ENCODE measurements at places on chromosomes 6 and 20.

DNA sequence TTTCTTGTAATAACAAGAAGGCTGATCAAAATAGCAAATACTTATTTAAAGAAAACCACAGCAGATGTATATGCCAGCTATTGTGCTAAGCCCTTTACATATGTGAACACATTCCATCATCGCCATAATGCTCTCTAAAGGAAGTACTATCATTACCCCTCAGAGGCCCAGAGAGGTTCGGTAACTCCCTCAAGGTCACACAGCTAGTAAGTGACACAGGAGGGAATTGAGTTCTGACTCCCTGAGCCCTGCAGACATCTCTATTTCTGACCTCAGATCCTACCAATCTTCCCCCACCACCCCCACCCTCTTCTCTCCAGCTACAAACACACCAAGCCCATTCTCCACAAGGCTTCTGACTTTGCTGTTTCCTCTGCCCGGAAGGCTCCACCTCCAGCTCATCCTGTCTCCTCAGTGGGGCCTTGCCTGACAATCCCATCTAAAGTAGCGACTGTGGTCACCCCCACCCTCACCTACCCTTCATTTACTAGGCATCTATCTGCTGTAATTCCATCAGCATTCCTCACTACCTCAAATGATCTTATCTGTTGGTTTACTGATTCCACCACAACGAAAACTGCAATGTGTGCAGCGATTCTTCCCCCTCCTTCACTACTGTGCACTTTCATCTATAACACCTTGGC, 234.5 kb downstream of the LRFN2 start:
- DNase-seq: no peak

GRCh38 chr6:82607998-82608725, 244.5 kb downstream of the TPBG start:
- no peak for DNase-seq

- DNase-seq: no peak
Measured at GRCh38 chr6:168703990-168704389, 263.0 kb downstream of the SMOC2 start.

- DNase-seq: no peak
Measured at GRCh38 chr6:151847064-151847463, 39.6 kb downstream of the ESR1 start.

DNA sequence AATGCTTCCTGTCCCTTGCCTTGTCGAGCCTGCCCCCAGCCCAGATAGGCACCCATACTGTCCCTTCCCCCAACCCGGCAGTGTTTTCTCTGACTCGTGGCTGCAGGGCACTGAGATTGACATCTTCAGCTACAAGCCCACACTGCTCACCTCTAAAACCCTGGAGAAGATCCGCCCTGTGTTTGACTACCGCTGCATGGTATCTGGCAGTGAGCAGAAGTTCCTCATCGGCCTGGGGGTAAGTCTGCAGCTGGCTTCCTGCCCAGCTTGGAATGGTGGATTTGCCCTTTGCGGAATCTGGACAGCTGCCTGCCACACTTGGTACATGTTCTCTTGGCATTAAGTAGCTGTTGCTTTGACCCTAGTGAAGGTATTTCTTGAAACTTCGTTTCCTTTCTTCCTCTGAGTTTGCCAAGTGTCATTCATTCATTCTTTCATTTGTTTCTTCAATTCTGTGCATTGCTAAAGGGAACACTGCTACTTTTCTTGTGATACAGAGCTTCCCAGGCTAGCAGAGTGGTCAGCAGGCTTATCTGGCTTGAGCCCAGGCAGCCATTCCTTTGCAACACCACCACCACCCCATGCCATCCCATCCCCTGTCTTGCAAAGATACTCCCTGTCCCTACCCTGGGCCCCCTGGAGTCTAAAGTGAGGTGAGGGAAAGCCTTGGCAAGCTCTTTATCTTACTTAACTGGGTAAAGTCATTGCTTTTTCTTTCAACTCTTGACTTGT, 26.2 kb downstream of the CCDC167 start:
- no peak for DNase-seq

DNA sequence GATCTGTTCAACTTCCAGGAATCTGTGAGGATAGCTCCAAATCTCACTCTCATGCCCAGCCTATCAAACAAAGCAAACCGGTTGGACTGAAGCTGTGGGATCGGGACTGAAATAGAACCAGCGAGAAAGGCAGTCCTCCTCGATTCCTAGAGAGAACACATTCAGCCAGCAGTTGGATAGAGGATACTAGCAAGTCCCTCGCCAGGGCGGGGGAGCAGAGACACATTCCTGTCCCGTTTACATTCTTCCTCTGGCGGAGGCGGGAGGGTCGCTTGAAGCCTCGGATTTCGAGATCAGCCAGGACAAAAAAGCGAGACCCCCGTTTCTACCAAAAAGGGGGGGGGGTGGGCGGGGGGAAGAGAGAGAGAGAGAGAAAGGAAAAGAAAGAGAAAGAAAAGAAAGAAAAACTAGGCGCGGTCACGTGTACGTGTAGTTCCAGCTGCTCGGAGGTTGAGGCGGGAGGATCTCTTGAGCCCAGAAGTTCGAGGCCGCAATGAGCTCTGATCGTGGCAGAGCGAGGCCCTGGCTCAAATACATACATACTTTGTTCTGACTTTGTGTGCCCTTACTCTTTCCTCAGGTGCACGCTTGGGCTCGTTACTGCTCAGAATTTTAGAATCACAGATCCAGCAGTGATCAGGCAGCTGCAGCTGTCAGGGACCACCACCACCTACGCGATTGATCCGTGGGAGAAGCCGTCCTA, 19.5 kb downstream of the ZNF311 start:
- no peak for DNase-seq

DNA sequence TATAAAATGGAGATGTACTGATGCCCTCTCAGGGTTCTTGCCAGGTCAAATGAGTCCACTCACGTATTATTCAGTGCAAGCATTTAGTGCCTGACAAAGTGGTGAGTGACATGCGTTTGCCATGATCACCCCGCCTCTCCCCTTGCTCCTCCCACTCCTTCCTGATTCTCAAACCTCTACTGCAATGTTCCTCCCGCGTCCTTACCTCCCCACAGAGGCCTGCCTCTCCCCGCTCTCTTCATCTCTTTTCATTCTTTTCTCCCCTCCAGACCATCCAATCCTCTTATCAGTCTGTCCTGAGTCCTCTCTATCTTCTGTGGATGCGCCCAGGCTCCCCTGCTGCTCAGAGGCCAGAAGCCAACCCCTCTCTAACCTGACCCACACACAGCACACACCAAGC, 40.7 kb downstream of the KCNK5 start:
- DNase-seq: no peak

GRCh38 chr6:37940074-37940847, 120.7 kb downstream of the ZFAND3 start:
- no peak for DNase-seq

DNA sequence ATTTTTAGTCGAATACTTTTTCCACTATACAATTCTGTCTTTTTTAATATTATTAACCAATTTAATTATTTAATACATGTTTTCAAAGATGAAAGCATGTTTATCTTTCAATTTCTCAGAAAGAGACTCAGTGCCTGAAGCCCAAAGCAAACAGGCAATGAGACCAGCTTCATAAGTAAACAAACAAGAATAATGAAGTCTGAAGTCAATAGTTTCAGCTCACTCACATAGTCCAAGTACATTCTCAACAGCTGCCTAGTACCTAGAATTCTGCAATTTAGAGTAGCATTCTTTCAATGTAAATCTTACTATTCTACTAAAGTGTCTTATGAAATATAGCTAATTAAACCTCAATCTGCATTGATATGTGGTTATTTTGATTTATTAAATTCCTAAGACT, 626.5 kb upstream of the NRSN1 start:
- DNase-seq: no peak

GRCh38 chr6:97586344-97586743, 303.3 kb upstream of the MMS22L start:
- no peak for DNase-seq

- DNase-seq: no peak
Measured at GRCh38 chr6:17768388-17768787, 61.7 kb upstream of the NUP153 start.

DNA sequence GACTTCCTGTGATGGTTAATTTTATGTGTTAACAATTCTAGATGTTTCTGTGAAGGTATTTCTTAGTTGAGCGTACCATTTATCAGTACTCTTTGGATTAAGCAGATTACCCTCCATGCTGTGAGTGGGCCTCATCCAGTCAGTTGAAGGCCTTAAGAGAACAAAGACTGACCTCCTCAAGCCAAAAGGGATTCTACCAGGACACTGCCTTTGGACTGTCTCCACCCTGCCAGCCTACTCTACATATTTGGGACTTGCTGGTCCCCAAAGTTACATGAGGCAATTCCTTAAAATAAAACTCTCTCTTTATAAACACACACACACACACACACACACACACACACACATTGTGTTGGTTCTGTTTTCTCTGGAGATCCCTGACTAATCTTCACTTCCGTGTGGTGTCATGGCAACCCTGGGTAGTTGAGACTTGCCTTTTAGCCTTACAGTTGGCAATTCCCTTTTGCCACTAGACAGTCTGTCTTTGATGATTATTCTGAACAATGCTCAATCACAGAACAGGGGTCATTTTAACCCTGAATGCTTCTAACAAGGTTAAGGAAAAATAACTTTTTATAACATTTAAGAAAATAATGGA, 32.2 kb downstream of the MRAP2 start:
- no peak for DNase-seq

- DNase-seq: no peak
Measured at GRCh38 chr20:38355161-38356012, 9.1 kb downstream of the LBP start.

- DNase-seq: no peak
Measured at GRCh38 chr6:1242446-1242845, 69.5 kb upstream of the FOXQ1 start.

DNA sequence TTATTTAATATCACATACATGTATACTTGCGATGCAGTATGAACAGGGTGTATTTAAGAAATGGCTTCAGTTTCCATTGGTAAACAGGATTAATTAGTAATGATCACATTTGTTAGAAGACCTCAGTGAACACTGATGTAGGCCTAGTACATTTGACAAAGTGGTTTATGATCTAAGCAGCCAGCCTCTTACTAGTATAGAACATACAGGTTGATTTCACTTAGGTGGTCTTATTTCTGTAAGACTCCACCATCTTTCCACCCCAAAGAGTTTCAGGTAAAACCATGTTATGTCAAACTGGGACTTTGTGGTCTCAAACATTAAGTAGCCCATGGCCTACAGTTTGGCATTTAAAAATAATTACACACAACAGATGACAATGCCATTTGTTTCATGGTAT, 20.2 kb upstream of the MRPS10 start:
- DNase-seq: no peak

- DNase-seq: no peak
Measured at GRCh38 chr20:41560970-41561369, 57.2 kb downstream of the CHD6 start.

- DNase-seq: no peak
Measured at GRCh38 chr6:138815797-138816528, 20.1 kb downstream of the ECT2L start.

- DNase-seq: no peak
Measured at GRCh38 chr20:43938932-43939761, 24.5 kb downstream of the TOX2 start.

DNA sequence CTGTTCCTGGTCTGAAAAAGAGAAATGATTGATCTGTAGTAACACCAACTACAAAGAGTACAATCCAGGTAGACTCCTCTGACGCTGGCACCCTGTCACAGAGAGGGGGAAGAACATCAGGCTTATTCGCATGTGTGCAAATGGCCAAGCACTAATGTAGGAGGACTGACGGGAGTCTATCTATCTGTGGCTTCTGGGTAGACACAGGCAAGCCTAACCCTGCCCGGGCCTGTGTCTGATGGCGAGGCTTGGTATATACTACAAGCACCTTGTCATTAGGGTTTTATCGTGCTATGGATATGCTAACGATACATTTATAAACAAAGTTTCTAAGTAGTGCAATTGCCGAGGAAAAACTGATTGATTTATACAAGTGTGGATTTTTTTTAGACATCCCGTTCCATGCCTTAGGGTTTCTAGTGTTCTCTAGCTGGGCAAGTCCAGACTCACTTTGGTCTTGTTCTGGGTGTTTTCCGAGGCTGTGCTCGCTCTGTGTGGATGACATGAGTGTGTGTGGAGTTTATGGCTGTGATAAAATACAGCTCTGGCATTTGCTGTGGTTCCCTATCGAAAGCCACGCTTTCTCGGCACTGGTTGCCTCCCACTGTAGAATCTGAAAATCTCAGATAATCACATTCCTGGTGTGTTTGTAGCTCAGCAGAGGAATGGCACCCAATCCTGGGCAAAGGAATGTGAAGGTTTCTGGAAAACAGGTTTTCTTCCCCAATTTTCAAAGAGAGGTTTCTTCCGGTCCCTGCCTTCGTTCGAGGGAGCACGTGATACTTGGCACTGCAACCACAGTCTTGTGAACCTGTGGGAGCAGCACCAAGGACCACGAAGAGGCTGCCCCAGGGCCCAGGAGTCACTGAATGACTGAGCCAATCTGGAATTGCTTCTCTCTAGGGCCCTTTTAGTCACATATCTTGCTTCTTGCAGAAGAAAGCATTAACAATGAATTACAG, 67.5 kb upstream of the EDN1 start:
- DNase-seq: no peak

DNA sequence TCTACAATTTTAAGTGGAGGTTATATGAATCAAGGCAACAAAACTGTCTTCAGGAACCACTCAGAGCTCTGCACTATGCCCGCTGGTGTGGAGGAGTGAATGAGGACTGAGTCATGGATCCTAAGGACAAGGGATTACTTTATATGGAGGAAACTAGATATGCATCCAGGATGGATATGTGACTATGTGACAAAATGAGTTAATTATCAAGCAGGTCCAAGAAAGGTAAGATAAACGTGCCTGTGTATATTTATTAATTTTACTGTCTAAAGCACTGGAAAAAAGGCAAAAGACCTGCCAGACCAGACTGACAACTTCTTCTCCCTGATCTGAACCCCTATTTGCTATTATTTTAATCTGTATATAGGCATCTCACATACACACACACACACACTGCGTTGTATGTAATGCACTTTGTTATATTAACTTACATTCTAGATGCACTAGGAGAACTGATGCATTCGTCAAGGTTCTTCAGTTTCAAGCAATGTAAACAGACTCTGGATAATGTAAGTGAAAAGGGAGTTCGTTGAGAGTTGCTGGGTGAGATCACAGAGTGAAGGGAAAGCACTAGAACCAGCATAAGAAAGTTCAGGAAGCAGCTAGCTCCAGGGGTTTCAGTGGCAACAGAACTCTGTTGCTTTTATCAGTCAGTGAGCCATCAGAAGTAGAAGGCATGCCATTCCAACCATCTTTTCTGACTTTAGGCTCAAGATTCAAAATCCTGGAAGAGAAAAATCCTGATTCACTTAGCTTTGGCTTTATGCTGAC, 26.4 kb upstream of the ADGRG6 start:
- no peak for DNase-seq

Data from stimulated activated CD4-positive, alpha-beta T cell treated with anti-CD3 and anti-CD28 coated beads, Interleukin-12 subunit alpha, Interleukin-12 subunit beta, amount 100 ng/mL, for 48 hours (primary cell).